ENCODE measurements at places on chromosomes 11 and 22. TPM values are rescaled to one million over a fixed set of nuclear protein-coding genes. Genes with fewer than 3 reads are reported as not detected.

TMEM45B gene
- total RNA-seq = not detected

FOLR1 gene
- 3.6 TPM for total RNA-seq

VSIG10L2 gene
- not detected for total RNA-seq

MS4A1 gene
- not detected for total RNA-seq

SYTL2 gene
- 36.9 TPM for total RNA-seq

CAPN5 gene
- 17.4 TPM for total RNA-seq

OR8A1 gene
- not detected for total RNA-seq
